ENCODE measurements at places on chromosomes 7 and 10.

- no peak for DNase-seq
Observed at GRCh38 chr10:99784727-99785441, 2.4 kb downstream of the ABCC2 start.

GRCh38 chr7:155815332-155816191 lies 3.3 kb upstream of the SHH start:
- peak; percentile 56 for DNase-seq

- DNase-seq = no peak
Observed at GRCh38 chr7:16098585-16099179, 322.7 kb downstream of the CRPPA start.

GRCh38 chr7:127256041-127256725 lies 3.4 kb upstream of the GRM8 start:
- DNase-seq = no peak

GRCh38 chr10:113930482-113931057 lies 76.1 kb downstream of the NHLRC2 start:
- no peak for DNase-seq
